ENCODE measurements at places on chromosomes 6 and 20.

DNA sequence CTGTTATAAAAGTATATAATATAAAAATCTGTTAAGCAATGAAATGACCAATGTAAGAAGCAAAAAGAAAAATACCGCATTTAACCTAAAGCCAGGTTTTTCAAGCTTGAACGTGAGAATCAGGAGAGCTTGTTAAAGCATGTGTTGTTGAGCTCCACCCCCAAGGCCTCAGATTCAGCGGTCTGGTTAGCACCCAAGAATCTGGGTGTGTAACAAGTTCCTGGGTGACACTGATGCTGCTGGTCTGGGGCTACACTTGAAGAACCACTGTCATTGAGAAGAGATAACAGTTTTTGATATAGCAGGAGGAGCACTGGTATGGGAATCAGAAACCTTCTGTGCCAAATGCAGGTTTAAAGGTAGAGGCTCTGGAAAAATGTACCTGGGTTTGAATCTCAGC, 154.0 kb downstream of the ID4 start:
- DNase-seq, result no peak

- no peak for DNase-seq
Observed at GRCh38 chr6:142251930-142252445, 49.8 kb upstream of the ADGRG6 start.

DNA sequence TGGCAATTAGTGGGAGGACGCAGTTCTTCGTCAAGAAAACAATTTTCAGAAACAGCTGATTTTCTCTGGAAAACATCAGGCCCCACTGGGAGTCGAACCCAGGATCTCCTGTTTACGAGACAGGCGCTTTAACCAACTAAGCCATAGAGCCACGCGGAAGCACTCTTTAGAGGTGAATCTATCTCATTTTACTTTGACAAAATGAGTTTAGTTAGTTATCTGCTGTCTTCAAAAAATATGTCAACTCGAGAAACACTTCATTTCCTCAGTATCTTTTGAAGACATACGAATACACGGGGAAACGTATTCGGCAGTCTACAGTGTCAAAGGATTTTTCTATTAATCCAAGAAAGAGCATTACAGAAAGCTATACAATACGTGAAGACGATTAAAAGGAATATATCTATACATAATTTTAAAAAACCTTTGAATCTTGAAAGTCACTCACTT, 26.7 kb downstream of the GPX6 start:
- no peak for DNase-seq

GRCh38 chr6:17866876-17867444, 120.5 kb downstream of the KIF13A start:
- no peak for DNase-seq

DNA sequence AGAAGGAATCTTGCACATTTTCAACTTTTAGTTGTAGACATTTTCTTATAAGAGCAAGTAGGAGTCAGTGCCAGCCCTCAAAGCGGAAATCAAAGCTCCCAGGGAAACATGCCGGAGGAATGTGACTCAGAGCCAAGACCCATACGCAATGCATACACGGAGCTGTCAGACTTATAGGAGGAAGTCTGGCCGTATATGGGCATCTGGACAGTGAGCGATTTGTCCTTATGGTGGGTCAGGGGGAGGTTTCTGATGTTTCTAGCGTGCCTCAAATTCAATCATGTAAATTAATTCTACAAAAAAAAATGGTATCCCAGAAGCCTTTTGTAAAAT, 3.6 kb upstream of the CCN2 start:
- DNase-seq, result no peak

- no peak for DNase-seq
Observed at GRCh38 chr6:151869345-151869744, 61.9 kb downstream of the ESR1 start.

DNA sequence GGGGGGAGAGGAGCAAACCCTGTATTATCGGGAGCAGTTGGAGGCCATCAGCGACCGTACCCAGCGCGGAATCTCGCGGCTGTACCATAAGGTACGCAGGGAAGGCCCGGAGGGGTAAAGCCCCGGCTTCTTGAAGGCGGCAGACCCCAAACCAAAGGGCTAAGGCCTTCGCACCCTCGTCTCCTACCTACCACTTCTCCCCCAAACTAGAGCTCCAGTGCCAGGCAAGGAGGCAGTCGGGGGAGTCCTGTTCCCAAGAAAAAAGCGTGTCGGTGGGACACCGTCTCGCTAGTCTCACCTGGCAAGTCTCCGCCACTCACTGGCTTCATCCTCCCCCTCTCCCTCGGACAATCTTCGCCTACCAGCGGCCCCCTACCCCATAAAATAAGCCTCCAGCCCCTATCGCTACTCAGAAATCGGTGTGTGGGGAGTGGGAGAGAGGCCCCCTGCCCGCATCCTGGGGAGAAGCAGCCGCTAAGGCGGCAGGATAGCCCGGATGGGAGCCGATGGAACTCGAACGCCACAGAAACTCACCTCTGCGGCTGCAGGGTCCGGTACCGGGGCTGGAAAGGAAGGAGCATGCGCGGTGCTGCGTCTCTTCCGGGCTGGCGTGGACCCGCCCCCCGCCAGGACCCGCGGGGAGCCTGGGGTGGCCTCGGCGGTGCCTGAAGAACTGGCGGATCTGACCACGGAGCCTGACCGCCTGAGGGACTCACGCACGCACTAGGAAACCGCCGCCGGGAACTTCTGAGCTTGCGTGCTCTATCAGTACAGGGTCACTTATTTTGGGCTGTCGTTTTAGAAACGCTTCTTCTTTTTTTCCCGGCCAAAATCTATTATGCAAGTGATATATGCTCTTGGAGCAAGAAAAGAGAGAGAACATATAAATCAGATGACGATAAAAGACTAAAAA, at the start of gene RPS10:
Gene RPS10, minus strand, starts transcription at position 572 of the 913 bp plus-strand sequence. CDS start 848 bp downstream, outside the sequence.
- DNase-seq, result peak; percentile 88

DNA sequence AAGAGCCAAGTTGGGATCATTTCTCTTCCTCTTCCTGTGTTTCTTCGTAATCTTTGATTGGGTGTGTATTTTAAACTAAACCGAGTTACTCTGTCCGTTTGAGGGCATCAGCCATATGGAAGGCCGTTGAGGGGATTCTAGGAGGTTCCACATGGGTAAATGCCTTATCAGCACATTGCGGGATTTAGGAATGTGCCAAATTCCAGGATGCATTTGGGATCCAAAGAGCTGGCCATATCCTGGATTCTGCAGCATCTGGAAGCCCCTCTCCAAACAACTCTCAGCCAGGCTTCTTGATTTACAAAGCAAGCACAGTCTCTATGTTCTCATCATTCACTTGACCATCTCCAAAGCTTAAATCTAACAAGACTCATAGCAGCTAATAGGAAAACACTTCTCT, 67.6 kb upstream of the RIN2 start:
- DNase-seq, result no peak

DNA sequence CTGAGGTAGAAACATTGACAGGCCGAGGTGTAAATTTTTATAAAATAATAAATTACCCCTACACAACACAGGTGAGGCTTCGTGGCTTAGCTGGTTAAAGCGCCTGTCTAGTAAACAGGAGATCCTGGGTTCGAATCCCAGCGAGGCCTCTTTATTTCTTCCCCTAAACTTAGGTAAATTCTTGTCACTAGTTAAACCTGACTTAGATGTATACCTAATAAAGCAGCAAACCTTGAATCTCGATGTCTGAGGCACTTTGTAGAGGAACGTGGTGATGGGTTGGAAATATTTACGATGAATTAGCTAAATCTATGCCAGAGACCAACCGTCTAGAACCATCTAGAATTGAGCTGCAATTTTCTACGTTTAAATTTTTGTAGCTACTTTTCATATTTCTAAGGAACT, 185.6 kb downstream of the OR2B2 start:
- DNase-seq, result no peak

GRCh38 chr6:75946146-75946831, 126.2 kb downstream of the IMPG1 start:
- no peak for DNase-seq

- peak; percentile 24 for DNase-seq
Observed at GRCh38 chr20:37333848-37334318, 12.1 kb upstream of the SRC start.

GRCh38 chr20:48380661-48381060, 447.1 kb downstream of the PREX1 start:
- no peak for DNase-seq

DNA sequence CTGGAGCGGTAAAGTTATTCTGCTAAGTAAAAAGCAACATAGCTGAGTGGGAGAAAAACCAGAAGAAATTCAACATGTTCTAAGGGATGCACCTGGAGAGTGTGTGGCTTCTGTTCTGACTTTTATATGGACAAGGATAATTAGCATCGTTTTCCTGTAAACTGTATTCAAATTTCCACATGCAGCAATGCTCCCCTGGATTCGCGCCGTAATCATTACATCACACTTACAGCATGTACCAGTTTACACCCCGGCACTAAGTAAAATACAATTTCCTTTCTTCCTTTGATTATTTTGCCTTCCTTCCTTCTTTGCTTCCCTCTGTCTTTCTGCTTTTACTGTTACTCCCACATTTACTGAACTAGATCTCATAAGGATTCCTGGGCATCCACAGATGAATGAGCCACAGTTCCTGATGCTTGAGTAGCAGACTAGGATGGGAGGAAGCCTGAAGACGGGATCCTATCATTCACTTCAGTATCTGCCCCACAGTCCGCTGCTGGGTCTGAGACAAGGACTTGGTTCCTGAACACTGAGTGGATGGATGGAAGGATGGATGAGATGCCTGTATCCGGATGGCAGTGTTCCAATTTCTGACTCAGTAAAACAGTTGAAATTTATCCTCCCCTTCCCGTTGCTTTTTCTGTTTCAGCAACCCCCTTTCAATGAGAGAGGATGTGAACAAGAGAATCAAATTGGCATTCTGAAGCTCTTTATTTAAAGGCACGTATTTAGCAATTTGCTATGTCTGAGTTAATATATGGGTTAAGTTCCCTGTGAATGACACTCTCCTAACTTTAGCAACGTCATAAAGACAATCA, 174.6 kb downstream of the GJA10 start:
- no peak for DNase-seq

DNA sequence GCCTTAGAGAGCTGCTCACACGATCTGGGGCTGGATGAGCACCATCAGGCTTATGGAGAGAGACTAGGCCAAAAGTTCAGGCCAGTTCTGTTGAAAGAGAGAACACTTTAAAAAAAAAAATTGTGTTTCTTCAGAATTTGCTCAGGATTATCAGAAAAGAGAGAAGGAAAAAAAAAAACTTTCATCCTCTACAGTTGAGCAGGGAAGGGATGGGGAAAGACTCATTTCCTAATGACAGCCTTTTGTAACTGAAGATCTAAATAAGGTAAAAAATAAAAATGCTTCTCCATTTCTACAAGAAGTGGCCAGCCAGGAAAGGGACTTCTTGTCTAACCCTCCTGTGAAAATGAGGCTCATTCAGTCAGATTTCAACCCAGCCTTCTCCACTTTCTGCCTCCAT, 134.8 kb downstream of the LY86 start:
- DNase-seq, result no peak

- no peak for DNase-seq
Observed at GRCh38 chr20:53195876-53196610, 223.9 kb downstream of the TSHZ2 start.

- no peak for DNase-seq
Observed at GRCh38 chr6:11094941-11095340, 1.3 kb downstream of the SMIM13 start.

- DNase-seq, result no peak
Observed at GRCh38 chr6:19772891-19773290, 64.3 kb upstream of the ID4 start.

DNA sequence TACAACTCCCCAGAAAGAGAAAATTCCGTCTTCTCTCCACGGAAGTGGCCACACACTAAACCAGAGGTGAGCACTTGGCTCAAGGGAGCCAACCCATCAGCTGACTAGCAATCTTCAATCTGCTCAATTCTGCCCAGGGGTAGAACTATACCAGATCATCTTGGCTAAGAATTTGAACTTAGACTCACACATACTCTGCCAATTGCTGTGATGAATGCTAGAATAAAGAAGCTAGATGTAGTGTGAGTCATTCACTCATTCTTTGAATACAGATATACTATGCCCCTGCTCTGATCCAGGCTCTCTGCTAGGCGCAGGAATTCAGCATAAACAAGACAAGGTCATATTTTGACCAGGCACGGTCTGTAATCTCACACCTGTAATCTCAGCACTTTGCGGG, 147.9 kb upstream of the SHLD1 start:
- DNase-seq, result no peak

GRCh38 chr6:107690643-107691061, 133.5 kb downstream of the SCML4 start:
- DNase-seq, result no peak

DNA sequence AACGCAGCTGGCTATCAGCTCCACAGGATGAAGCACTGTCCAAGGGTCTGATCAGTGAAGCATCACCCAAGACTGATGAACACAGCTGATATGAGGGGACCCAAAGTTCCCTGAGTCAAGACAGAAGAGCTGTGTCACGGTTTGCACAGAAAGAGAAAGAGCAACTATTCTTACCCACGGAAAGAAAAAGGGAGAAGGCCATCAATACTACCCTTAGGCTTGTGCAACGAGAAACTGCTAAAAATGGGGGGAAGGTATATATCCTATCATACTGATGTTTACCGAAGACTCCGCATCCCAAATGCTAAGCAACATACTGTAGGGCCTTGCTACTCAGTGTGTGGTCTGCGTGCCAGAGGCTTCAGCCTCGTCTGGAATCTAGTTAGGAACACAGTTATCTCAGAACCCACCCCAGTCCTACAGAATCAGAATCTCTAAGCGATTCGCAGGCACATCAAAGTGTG, 665 bp downstream of the FASTKD5 start:
- no peak for DNase-seq

DNA sequence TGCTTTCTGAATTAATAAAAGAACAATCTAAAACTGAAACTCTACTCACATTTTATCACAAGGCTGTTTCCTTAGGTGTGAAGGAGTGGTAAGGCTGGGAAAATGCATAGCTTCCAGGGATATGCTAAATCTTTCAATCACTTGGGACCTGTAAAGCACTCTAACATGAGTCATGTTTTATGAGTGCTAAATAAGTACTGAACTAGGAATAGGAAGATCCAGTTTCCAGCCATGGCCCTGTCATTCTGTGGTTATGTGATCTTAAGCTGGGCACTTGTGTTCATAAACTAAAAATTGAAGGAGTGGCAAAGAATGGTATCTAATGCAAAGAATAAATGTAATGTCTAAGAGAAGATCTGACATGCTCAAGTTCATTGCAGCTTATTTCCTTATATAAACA, 6.1 kb upstream of the TMEM200A start:
- DNase-seq, result no peak

DNA sequence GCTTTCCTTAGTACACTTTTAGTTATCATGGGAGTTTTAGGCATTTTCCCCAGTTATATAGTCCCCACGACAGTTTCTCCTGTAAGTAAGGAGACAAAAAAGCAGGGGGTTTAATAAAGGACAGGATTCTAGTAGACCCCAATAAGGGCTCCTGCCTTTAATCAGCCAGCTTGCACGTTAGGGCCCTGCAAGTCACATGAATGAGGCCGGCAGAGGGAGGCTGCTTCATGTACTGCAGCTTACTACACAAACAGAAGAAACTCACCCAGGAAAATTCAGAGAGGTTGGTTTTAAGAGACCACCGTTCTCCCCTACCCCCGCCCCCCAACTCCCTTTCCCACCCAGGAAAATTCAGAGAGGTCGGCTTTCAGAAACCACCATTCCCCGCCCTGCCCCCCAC, 229.7 kb upstream of the MOCS1 start:
- no peak for DNase-seq

All from naive B cell (primary cell).